Renal cortical epithelial cell (primary cell): ENCODE measurements at places on chromosomes 4 and X. TPM values are rescaled to one million over a fixed set of nuclear protein-coding genes. Genes with fewer than 3 reads are reported as not detected.

Gene MAGEA11
- total RNA-seq = not detected in 2 replicates

Gene NRK
- 16.1 and 39.2 TPM in 2 replicates for total RNA-seq

Gene ATG4A
- total RNA-seq = 18.2 and 22.1 TPM in 2 replicates

Gene FGB
- total RNA-seq = 0.69 and 14.3 TPM in 2 replicates

Gene CCNA2
- total RNA-seq = 2.5 and 43.2 TPM in 2 replicates

Gene AKAP14
- not detected in 2 replicates for total RNA-seq

Gene POU4F2
- 0.35 TPM in 1 of 2 replicates, not detected in the other for total RNA-seq

Gene VEGFC
- total RNA-seq = 2.6 and 7.8 TPM in 2 replicates

Gene NAT8L
- total RNA-seq = 0.17 and 1.2 TPM in 2 replicates

Gene HSD17B13
- total RNA-seq = 0.05 TPM in 1 of 2 replicates, not detected in the other

Gene ARHGEF38
- 0.69 and 11.7 TPM in 2 replicates for total RNA-seq

Gene DCAF12L2
- 0.15 and 0.87 TPM in 2 replicates for total RNA-seq

Gene PRKG2
- total RNA-seq = 0.35 and 0.89 TPM in 2 replicates

Gene MAGEB2
- not detected in 2 replicates for total RNA-seq

Gene GLOD5
- not detected in 2 replicates for total RNA-seq

Gene GLRA2
- under 0.01 and 0.10 TPM in 2 replicates for total RNA-seq

Gene GPR173
- total RNA-seq = 0.52 and 3.3 TPM in 2 replicates

Gene AFP
- total RNA-seq = 0.75 and 1.2 TPM in 2 replicates

Gene DOK7
- total RNA-seq = 10.7 and 24.7 TPM in 2 replicates

Gene VSIG1
- total RNA-seq = 0.85 and 4.0 TPM in 2 replicates

Gene PRSS12
- 2.0 and 10.8 TPM in 2 replicates for total RNA-seq

Gene PPARGC1A
- 2.3 and 62.4 TPM in 2 replicates for total RNA-seq

Gene TMEM47
- 32.6 and 209 TPM in 2 replicates for total RNA-seq

Gene RASGEF1B
- total RNA-seq = 14.3 and 55.9 TPM in 2 replicates

Gene GYPA
- total RNA-seq = not detected in 2 replicates

Gene ARHGAP36
- total RNA-seq = 0.15 TPM in 1 of 2 replicates, not detected in the other

Gene SYP
- 0.10 and 0.52 TPM in 2 replicates for total RNA-seq

Gene ASMT
- not detected in 2 replicates for total RNA-seq

Gene EFNB1
- 79.7 and 110 TPM in 2 replicates for total RNA-seq

Gene HTN3
- not detected in 2 replicates for total RNA-seq

Gene ZNF732
- total RNA-seq = 0.05 and 0.52 TPM in 2 replicates

Gene DRD5
- not detected in 2 replicates for total RNA-seq

Gene INTS6L
- total RNA-seq = 3.3 and 4.7 TPM in 2 replicates

Gene ADGRA3
- 19.6 and 71.9 TPM in 2 replicates for total RNA-seq

Gene MAOB
- total RNA-seq = 0.52 and 21.6 TPM in 2 replicates

Gene TMEM255A
- total RNA-seq = 0.17 and 0.30 TPM in 2 replicates

Gene PDLIM3
- 2.0 and 6.1 TPM in 2 replicates for total RNA-seq

Gene AFAP1
- 20.0 and 27.2 TPM in 2 replicates for total RNA-seq

Gene SORBS2
- total RNA-seq = 9.7 and 45.1 TPM in 2 replicates

Gene MAGIX
- 5.3 and 8.5 TPM in 2 replicates for total RNA-seq

Gene SHROOM4
- 4.9 and 12.7 TPM in 2 replicates for total RNA-seq

Gene GLRA3
- total RNA-seq = not detected in 2 replicates

Gene NPFFR2
- total RNA-seq = 2.7 and 34.0 TPM in 2 replicates

Gene MAGEA1
- not detected in 2 replicates for total RNA-seq

Gene GAGE2A
- total RNA-seq = not detected in 2 replicates

Gene TDO2
- 0.05 TPM in 1 of 2 replicates, not detected in the other for total RNA-seq

Gene GPAT3
- 6.7 and 18.9 TPM in 2 replicates for total RNA-seq

Gene TRIML2
- total RNA-seq = not detected in 2 replicates

Gene FGF2
- total RNA-seq = 49.1 and 86.3 TPM in 2 replicates
